ENCODE measurements at places on chromosomes 1 and 21.
A peak's percentile ranks its signal among the peaks of the same experiment; 100 is the strongest.

GRCh38 chr21:45302082-45303061 lies 14.7 kb upstream of the POFUT2 start:
- DNase-seq, result peak; percentile 37

- DNase-seq, result no peak
These were observed 6.0 kb downstream of the RAVER2 start for GRCh38 chr1:64750875-64751274.

GRCh38 chr1:97630948-97631347 lies 289.9 kb downstream of the DPYD start:
- DNase-seq, result no peak

- DNase-seq, result no peak
These were observed 3.0 kb downstream of the MYOG start for GRCh38 chr1:203082571-203083462.

- DNase-seq, result no peak
These were observed 5.9 kb downstream of the IGSF8 start for GRCh38 chr1:160092366-160093068.

DNA sequence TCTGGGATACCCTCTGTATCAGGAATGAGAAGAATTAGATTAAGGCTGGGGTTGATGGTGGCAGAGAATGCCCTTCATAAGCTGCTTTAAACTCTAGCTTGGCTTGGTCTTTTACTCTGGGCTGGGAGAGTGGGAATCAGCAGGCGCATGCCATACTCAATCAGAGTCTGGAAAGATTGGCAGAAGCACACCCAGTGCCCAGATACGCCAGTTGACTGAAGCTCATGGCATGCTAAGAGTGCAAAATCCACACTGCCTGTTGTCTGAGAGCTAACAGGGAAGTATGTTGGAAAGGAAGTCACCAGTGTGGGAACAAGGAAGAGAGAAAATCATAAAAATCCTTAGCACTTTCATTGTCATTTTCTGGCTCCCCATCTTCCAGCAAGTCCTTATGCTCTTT lies 53.0 kb downstream of the HMCN1 start:
- DNase-seq, result no peak

- DNase-seq, result no peak
These were observed 971.4 kb downstream of the TTLL7 start for GRCh38 chr1:83027511-83027910.

GRCh38 chr1:112172294-112172882 lies 182.9 kb upstream of the KCND3 start:
- DNase-seq, result peak; percentile 32

DNA sequence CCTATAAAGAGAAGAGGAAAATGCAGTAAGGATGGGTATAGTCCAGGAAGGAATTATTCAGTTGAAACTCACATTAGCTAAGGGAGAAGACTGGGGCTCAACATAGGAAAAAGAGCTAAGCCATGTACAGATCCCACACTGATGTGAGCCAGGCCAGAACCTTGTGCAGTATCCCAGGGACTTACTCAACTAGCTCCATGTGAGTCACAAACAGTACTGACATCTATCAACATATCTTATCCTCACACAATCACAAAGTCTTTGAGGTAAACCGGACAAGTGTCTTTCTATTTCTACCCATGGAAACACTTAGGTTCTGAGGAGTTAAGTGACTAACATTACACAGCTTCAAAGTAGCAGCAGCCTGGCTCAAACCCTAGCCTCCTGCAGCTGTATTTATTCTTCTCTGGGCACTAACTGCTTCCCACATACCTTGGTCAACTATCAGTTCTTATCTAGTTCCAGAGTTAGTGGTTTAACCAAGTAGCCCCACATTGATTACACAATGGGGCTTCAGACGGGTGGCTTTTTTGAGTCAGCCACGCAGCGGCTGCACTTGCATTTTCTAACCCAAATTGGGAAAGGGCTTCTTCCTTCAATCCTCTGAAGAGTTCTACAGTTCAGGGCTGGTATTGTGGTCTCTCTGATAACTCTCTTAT lies 9.5 kb downstream of the CD5L start:
- DNase-seq, result peak; percentile 11

DNA sequence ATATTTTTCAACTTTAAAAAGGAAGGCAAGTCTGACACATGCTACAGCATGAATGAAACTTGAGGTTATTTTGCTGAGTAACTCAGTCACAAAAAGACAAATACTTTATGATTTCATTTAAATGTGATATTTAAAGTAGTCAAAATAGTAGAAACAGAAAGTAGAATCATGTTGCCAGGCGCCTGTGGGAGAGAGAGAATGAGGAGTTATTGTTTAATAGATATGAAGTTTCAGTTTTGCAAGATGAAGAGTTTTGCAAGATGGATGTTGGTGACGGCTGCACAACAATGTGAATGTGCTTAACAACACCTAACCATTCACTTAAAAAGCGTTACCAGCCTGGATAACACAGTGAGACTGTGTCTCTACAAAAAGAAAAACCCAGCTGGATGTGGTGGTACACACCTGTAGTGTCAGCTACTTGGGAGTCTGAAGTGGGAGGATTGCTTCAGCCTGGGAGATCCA lies 20.7 kb upstream of the ATP1A1 start:
- DNase-seq, result no peak

- DNase-seq, result no peak
These were observed 41.9 kb downstream of the CEP170 start for GRCh38 chr1:243213045-243213787.

- no peak for DNase-seq
These were observed 30.2 kb downstream of the TMPRSS2 start for GRCh38 chr21:41477641-41478318.

DNA sequence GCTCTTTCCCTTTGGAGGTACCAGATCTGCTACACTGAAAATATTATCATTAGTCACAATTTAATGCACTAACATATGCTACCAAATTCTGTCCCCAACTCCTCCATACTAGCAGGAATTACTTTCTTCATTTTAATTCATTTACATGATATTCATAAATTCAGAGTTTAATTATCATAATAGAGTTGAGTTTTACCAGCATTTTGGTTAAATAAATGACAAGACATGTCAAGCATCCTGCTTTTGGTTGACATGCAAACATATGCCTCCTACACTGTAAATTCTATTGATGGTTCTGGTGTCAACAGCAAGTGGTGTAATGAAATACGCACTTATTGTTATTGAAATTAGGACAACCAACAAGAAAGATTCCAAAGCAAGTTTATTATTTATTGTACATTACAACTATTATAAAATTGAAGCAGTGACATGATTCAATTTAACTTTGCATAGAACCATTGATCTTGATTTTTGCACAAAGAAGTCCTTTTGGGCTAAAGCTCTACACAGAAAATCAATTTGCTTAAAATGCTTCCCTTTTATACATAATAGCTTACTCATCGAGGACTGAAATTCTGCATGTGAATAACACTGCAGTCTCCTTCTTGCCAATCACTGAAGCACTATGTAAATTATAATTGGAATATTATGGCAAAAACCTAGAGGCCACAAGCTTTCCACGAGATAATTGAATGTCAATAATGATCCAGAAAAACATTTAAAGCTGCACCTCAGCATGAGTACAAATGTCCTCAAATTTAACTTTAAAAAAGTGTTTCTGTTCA lies 728.6 kb upstream of the ADGRL2 start:
- DNase-seq, result no peak

- DNase-seq, result peak; percentile 87
These were observed 46.2 kb downstream of the GPR3 start for GRCh38 chr1:27438621-27439061.

DNA sequence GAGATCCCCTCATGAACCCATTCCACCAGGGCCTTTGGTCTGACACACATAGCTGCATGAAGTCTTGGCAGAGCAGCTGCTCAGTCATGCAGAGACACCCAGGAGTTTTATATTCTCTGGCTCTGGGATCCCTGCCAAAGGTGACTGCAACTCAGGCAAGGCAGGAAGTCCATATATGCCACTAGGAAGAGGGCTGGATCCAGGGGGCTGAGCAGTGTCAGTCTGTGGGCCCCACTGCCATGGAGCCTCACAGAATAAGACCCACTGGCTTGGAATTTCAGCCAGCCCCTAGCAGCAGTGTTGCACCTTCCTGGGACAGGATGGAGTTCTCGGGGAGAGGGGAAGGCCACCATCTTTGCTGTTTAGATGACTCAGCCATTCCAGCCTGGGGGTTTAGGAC lies 199.7 kb downstream of the TBX15 start:
- DNase-seq, result no peak

GRCh38 chr21:36111238-36111637 lies 23.6 kb upstream of the CBR3 start:
- no peak for DNase-seq

DNA sequence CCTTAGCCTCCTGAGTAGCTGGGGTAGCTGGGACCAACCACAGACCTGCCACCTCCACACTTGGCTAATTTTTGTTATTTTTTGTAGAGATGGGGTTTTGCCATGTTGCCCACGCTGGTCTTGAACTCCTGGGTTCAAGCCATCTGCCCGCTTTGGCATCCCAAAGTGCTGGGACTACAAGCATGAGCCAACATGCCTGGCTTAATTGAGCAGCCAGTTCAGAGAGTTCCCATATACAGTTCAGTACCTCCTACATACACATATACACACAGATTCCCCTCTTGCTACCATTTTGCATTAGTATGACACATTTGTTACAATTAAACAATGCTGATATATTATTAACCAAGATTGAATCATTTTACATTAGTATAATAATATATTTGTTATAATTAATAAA lies 2.9 kb downstream of the RNPEP start:
- DNase-seq, result no peak

- no peak for DNase-seq
These were observed 8.0 kb downstream of the MMEL1 start for GRCh38 chr1:2624735-2625300.

GRCh38 chr1:204130981-204131892 lies 20.6 kb downstream of the ETNK2 start:
- DNase-seq, result no peak

- no peak for DNase-seq
These were observed 96.2 kb upstream of the EDN2 start for GRCh38 chr1:41580520-41581172.

GRCh38 chr1:109388884-109389637 lies 8.7 kb downstream of the SORT1 start:
- DNase-seq, result no peak

DNA sequence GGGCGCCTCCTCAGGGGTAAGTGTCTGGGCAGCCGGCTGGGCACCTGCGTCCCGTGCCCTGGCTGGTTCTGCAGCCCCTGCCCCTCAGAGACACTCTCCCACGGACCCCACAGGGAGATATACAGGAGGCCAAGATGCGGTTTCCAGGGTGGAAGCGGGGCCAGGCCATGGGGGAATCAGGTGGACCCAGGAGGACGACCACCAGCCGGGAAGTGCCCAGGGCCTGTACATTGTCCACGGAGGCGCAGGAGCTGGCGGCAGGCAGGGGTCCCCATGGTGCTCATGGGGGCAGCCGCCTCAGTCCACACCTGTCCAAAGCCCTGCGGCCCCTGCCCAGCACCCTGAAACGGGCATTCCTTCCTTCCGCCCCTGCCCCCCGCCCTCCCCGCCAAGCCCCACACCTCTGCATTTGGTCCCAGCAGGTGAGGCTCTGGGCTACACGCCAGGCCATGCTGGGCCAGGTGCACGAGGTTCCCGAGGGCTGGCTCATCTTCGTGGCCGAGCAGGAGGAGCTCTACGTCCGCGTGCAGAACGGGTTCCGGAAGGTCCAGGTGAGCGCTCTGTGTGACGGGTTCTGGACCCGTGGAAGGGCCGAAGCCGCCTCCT lies 36.7 kb downstream of the SLC19A1 start:
- DNase-seq, result no peak

DNA sequence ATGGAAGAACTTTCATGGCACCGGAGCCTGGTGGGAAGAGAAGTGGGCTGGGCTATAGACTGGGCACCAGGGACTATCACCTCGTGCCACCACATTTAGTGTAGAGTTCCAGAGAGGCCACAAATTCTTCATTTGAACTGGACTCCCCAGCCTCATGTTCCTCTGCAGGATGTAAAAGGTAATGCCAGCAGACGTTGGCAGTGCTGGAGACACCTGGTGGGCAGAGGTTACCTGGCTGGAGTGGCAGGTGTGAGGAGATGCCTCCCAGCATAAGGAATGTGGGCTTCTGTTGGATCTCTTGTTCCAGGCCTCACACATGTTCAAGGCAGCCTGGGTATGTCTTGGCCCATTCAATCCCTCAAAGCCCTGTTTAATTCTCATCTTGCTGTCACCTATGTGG lies 35.2 kb downstream of the TEX35 start:
- no peak for DNase-seq

DNA sequence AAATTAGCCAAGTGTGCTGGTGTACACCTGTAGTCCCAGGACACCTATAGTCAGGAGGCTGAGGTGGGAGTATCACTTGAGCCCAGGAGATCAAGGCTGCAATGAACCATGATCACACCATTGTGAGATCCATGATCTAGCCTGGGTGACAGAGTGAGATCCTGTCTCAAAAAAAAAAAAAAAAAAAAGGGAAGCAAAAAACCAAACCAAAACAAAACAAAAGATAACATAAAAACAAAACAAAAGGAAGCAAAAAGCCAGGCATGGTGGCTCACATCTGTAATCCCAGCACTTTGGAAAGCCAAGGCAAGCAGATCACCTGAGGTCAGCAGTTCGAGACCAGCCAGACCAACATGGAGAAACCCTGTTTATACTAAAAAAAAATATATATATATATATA lies 9.4 kb upstream of the AKR1A1 start:
- peak; percentile 49 for DNase-seq

- DNase-seq, result no peak
These were observed 64.1 kb upstream of the RNPC3 start for GRCh38 chr1:103461161-103462105.

- no peak for DNase-seq
These were observed 42.9 kb downstream of the INKA2 start for GRCh38 chr1:111696330-111696729.

DNA sequence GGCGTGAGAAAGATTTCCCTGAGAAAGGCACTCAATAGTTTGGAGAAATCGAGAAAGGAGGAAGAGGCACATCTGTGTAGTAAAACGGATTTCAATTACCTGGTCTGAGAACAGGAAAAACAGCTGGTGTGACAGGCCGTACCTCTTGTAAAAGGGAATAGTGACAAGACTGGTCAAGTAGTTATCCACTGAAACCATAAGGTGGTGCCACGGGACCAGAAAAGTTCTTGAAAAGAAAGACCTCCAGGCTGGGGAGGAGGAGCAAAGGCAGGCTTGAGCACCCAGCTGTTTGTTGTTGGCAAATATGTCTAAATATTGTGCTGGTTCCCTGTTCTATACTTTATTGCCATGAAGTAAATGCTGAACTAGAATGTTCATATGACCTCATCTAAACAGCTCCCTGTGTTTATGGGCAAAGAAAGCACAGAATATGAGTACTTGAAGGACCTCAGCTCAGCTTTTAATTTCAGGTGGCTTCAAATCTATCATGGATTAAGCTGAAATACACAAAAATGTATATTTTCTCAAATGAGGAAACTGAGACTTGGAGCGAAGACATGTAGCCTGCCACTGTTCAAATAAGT lies 4.0 kb downstream of the HAO2 start:
- no peak for DNase-seq

DNA sequence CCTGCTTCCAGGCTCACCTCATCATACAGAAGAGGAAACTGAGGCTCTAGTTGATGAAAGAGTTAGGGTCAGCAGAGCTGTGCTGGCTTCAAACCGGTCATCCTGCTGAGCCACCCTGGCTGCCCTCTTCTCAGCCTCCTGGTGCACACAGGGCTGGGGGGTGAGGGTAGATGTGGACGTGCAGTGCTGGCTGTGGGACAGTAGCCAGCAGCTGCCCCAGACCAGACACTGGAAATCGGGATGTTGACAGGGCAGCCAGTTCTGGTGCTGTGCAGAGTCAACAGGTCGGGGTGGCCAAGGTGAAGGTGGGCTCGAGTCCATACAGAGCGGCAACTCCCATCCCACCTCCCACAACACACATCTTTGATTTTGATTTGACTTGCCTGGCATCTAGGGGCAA lies 1.5 kb upstream of the CLCNKA start:
- DNase-seq, result no peak

Measured in suppressor macrophage (primary cell).